ENCODE measurements at places on chromosomes 2 and 18.
A peak's percentile ranks its signal among the peaks of the same experiment; 100 is the strongest.

DNA sequence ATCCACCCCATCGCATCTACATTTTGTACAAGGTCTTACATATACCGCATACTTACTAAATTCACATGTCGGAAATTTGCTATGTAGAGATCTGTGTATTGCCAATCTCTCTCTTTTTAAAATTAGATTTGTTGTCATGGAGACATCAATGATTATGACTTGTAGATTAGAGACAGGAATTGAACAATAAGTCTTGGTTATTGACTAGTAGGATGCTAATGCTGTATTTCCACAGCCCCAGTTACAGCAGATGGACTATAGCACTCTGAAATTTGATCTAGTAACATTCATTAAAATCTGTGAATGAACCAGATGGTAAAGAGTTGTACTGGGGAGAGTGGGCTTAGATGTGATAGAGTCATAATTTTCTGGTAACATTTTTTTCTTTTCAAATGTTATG lies 805.7 kb downstream of the SLC4A3 start:
- DNase-seq: no peak

DNA sequence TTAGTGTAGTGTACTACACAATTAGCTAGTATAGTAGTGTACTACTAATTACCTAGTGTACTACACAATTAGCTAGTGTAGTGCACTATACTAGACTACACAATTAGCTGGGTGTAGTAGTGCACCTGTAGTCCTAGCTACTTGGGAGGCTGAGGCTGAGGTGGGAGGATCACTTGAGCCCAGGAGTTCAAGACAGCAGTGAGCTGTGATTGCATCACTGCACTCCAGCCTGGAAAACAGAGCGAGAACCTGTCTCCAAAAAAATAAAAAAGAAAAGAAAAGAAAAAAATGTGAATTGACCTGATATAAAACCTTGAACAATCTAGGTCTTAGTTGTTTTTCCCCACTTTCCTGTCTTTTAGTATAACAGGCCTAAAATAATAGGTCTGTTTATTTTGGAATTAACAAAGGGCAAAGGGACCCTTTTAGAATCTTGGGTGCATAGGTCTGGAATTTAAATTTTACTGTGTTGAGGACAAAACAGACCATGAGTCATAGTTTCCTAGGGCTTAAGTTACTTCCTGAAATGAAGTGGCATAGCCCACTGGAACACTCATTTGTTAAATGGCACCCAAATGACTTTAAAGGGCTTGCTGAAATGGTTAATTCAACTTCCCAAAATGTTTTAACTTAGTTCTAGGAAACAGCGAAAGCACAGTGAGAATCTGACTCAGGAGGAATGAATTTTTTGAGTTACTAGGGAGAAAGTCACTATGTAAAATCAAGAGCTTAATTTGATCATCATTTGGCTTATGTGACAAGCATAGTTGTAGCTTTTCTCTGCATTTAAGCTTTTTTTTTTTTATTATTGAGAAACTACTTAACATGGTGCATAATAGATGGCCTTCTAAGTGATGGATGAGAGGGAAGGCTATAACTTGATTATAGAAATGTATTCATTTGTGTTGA lies 50.7 kb upstream of the ARL5A start:
- no peak for DNase-seq

GRCh38 chr18:49878567-49879270 lies 65.4 kb upstream of the ACAA2 start:
- no peak for DNase-seq

GRCh38 chr2:72985891-72986683 lies 68.8 kb downstream of the EMX1 start:
- DNase-seq: no peak

- DNase-seq: no peak
These were observed 37.2 kb downstream of the AGPS start for GRCh38 chr2:177429688-177430325.

DNA sequence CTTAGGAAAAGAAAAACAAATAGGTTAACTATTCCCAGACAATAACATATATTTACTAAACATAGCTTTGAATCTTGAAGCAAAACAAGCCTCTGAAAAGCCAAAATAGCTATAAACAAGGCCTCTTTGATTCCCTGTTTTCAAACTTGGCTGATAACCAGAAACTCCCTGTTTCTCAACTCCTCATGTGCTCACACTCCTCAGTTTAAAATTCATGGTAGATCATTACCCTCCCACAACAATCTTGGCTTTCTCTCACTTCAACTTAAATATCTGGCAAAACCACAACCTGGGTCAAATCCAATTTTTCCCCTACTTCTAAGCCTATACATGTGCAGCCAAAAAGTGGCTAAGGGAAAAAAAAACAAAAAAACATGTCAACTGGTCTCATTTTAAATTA lies 15.6 kb downstream of the SUCLG1 start:
- DNase-seq: no peak

DNA sequence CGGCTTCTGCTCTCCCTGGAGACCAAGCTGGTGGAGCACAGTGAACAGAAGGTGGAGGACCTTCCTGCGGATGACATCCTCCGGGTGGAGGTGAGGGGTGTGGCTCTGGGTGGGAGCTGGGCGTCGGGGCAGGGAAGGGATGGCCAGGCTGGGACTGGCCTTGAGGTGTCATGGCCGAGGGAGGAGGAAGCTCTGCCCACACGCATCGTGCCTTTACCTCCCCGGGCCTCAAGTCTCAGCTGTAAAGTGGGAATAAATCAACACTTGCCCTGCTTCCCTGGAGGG lies 98.2 kb downstream of the DYSF start:
- peak; percentile 16 for DNase-seq

GRCh38 chr2:192960945-192961344 lies 766.2 kb upstream of the TMEFF2 start:
- no peak for DNase-seq

DNA sequence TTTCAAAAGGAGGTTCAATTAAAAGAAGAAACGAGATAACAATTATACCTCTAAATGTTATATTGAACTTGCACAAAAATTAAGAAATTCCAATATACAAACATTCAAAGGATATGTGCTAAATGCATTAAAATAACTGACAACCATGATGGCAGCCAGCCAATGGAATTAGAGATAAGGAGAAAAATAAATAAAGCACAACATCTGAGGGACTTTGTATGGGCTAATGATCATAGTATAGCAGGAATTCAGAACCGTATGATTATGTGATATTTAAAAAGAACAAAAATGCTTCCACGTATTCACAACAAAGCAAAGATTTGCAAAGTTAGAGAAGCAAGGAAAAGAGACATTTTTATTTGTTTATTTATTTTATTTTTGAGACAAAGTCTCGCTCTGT lies 1103.0 kb downstream of the CBLN2 start:
- DNase-seq: no peak

GRCh38 chr2:188308483-188308882 lies 16.8 kb downstream of the GULP1 start:
- DNase-seq: no peak

DNA sequence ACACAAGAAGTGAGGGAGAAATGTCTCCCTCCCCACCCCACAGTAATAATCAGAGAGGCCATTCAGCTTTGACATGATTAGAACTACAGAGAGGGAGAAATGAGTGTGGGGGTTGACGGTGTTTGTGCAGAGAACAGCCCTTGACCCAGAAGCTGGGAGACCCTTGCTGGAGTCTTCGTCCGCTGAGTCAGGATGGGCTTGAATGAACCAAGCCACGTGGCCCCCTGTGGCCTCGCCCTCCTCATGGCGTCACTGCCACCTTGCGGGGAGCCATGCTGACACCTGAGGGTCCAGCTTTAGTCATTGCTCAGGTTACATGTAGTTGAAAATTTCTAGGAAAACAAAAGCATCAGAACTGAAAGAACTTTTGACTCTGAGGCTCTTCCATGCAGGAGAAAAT lies 101.2 kb downstream of the DGKD start:
- no peak for DNase-seq

- DNase-seq: no peak
These were observed 114.8 kb downstream of the PLB1 start for GRCh38 chr2:28610583-28611201.

DNA sequence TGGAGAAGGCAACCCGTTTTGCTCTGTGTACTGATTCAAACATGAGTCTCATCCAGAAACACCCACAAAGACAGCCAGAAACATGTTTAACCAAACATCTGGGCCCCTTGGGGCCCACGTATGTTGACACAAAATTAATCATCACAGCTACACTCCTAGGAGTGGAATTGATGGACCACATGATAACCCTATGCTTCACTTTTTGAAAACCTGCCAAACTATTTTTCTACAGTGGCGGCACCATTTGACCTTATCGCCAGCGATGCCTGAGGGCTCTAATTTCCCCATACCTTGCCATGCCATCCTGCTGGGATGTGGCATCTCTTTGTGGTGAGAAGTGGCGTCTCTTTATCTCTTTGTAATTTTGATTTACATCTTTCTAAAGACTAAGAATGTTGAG lies 38.5 kb downstream of the PSMG2 start:
- no peak for DNase-seq

DNA sequence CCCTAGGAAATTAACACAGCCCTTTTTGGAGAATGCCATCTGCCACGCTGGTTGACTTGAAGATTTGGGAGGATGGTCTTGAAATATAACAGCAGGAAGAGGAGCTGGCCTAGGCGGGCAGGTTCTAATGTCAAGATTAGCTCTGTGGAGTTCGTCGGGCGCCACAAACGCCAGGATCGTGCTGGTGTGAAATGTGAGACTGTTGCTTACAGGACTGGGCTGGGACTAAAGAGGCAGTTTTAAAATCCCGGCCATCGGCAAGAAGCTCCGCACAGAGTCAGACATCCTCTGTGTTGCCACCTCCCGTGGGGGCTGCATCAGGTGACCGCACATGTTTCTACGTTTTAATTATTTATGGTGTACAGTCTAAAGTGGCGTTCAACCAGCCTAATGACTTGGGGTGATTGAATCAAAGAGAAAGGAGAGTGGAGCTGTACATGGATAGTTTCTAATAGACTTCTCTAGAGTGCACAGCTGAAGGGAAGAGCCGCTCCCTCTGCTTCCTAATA lies 99.4 kb upstream of the BCL11A start:
- no peak for DNase-seq

GRCh38 chr2:72278046-72278445 lies 130.4 kb upstream of the CYP26B1 start:
- no peak for DNase-seq

DNA sequence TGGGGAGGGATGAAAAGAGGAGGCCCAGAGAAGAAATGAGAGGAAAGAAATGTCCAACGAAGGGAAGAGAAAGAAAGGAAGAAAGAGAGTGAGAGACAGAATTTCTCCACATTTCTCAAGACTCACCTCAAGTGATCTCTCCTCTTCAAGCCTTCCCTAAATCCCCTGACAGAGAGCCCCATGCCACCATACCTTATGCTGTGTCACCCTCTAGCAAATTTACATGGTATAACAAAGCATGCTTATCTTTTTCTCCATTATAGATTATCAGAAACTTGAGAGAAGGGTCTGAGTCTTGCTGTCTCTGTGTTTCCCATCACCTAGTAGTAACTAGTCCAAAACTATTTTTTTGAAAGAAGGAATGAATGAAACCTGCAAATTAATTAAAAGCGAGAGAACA lies 1208.4 kb downstream of the DPP10 start:
- no peak for DNase-seq

GRCh38 chr2:150605664-150606063 lies 118.2 kb upstream of the RND3 start:
- DNase-seq: no peak

- no peak for DNase-seq
These were observed 81.1 kb upstream of the ITGB6 start for GRCh38 chr2:160281213-160281612.

GRCh38 chr2:18831916-18832510 lies 242.6 kb upstream of the NT5C1B start:
- DNase-seq: no peak

GRCh38 chr18:14577971-14578370 lies 34.6 kb upstream of the POTEC start:
- no peak for DNase-seq

GRCh38 chr2:209671020-209671680 lies 100.5 kb upstream of the UNC80 start:
- no peak for DNase-seq

- DNase-seq: no peak
These were observed 47.6 kb downstream of the ODC1 start for GRCh38 chr2:10400568-10400977.

GRCh38 chr18:50578030-50578429 lies 18.1 kb downstream of the MAPK4 start:
- no peak for DNase-seq

DNA sequence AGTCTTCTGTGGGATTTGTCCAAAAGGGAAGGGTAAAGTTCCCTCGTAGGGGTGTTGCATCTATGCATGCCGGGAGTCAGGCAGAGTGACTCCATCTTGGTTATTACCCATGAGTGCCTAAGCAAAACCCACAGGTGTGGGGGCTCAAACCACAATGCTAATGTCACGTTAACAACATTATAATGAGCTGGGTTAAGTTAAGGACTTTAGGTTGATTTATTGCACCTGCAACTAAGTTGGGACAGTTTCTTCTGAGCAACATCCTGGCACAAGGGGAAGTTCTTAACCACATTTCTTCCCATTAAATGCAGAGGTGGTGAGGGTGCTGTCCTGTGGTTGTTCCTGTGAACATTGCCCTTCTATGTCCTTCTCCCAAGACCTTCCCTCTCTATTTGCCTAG lies 1596.8 kb upstream of the SLC39A10 start:
- no peak for DNase-seq

- DNase-seq: no peak
These were observed 255.4 kb upstream of the CDH2 start for GRCh38 chr18:28432339-28432738.

DNA sequence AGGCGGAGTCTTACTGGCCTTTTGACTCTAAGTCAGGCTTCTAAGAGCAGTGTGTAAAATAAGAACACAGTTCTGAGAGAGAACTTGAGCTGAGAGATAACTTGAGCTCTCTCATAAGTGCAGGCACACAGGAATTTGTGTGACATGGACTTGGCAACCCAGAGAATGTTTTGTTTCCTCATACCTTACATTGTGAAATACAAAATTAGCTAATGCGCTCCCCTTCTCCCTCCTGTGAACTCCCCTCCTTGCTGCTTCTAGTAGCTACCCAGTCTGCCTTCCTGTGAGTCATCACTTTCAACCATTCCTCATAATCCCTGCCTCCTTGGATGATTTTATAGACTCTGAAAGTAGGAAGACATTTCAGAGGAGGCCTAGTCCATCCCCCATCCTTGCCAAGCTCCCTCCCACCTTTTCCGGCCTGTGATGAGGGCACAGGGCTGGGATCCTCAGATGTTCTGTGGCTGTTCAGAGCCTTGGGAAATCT lies 22.6 kb downstream of the FER1L5 start:
- no peak for DNase-seq

GRCh38 chr18:52570975-52571374 lies 231.0 kb downstream of the DCC start:
- no peak for DNase-seq

DNA sequence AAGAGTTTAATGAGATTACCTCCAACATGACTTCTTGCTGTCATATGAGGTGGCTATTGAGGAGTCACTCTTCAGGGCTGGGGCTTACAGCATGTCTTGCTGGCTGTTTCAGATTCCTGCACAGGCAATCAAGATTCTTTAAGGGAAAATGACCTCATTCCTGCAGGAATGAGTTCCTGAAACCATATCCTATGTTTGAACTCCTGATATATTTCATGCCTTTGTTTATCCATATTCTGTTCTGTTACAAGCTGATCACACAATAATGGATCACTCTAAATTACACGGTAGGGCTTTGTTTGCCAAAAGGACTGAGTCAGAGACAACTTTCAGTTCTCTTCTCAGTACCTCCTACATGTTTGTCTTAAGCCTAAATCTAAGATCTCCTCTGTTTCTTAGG lies 879.8 kb upstream of the PIK3C3 start:
- no peak for DNase-seq
